ENCODE measurements at places on chromosomes 1 and 21.

DNA sequence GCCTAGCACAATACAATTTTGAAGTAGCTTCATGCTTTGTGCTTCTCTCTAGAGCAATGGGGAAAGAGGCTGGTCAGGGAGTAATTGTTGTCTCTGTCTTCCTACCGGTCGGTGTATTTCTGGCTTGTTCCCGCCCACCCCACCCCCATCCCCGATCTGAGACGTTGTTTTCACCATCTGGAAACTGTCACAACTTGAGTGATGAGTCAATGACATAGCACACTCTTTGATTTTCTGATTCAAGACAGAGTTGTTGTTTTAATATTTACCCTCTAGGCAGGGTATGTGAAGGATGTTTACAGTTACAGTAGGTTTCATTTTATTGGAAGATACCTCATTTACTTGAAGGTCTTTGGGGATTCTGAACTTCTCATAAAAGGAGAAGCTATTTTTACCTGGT, 7.0 kb downstream of the IL12RB2 start:
- DNase-seq = no peak

DNA sequence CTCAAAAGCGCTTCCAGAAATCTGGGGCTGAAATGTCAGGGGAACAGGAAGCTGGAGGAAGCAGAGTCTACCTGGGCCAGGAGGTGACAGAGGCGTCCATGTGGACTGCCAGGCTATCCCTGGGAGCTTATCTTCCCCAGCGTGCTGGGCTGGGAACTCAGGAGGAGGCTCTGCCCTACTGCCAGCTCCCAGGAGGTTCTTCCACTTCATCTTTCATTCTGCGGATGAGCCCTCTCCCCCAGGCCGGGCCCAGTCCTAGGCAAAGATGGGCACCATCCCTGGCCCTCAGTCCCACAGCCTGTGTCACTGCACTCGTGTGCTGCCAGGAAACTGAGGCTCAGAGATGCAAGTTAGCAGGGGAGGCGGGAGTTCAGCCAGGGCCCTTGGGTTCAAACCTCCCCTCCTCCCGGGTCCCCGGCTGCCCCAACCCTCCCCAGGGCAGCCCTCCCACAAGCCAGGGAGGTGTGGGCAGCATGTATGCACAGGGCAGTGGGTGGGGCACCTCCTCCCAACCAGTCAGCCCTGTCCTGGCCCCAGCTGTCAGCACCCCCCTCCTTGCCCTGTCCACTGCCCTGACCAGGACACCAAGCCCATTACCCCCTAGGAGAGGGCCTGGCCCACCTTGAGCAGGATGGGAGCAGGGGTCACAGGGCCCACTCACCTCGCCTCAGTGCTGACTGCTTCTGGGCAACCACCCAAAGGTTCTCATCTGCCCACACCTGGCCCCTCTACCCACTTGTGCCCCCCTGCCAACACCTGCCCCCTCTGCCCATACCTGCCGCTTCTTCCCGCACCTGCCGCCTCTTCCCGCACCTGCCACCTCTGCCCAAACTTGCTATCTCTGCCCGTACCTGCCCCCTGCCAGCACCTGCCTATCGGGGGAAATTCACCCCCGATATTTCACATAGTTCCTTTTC, 226.0 kb downstream of the NPHP4 start:
- no peak for DNase-seq

DNA sequence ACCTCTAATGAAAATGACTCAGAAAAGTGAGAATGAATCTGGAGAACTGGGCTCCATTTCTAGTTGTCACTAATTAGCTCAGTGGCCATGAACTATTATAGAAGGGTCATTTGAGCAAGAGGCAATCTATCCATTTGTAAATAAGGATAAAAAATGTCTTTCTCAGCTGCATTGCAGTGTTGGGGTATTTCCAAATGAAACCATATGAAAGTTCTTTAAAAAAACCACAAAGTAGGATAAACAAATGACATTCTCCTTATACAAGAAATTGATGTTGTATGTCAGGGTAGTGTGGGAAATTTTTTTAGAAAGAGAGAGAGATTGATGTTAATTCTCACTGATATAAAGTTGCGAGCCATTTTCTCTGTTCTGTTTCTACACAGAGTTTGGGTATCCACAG, 26.0 kb downstream of the FMO3 start:
- DNase-seq = no peak

DNA sequence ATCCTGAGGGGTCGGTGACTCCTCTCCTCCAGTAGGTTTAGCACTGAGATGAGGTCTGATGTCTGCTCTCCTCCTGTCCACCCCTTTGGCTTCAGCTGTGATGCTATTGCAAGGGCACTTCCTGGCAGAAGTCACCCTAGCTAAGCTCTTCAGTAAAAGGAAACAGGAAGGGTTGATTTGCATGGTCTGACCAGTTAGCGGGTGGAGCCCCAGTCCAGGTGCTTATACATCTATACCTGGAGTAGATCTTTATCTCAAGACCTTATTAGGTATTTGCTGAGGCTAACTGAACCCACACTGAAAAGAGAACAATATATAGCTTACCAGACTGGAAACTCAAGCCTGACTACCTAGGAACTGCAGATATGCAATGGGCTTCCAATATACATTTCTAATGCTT, 28.9 kb upstream of the NFASC start:
- no peak for DNase-seq

- DNase-seq = no peak
These were observed 181.3 kb upstream of the USP24 start for GRCh38 chr1:55396381-55396891.
